G401 (cell line): ENCODE measurements at places on chromosomes 16 and 17.

GRCh38 chr17:55168958-55169687 lies 95.6 kb upstream of the HLF start:
- no peak for DNase-seq

- no peak for DNase-seq
Measured at GRCh38 chr16:67464565-67464964, 16.4 kb downstream of the ATP6V0D1 start.

GRCh38 chr17:14904386-14904785 lies 360.7 kb downstream of the PMP22 start:
- no peak for DNase-seq

- DNase-seq, result no peak
Measured at GRCh38 chr17:71084219-71084618, 914.9 kb downstream of the KCNJ2 start.

GRCh38 chr16:11379420-11379819 lies 34.2 kb downstream of the RMI2 start:
- no peak for DNase-seq

- DNase-seq, result no peak
Measured at GRCh38 chr17:77802333-77802615, 156.2 kb upstream of the TNRC6C start.

DNA sequence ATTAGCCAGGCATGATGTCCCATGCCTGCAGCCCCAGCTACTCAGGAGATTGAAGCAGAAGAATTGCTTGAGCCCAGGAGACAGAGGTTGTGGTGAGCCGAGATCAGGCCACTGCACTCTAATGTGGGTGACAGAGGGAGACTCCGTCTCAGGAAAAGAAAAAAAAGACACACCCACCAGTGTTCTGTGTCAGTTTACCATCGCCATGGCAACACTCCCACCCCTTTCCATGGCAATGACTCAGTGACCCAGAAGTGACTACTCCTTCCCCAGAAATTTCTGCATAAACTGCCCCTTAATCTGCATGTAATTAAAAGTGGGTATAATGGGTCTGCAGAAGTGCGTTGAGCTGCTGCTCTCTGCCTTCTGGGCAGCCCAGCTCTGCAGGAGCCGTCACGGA lies 4.0 kb upstream of the ZC3H18 start:
- DNase-seq, result no peak

DNA sequence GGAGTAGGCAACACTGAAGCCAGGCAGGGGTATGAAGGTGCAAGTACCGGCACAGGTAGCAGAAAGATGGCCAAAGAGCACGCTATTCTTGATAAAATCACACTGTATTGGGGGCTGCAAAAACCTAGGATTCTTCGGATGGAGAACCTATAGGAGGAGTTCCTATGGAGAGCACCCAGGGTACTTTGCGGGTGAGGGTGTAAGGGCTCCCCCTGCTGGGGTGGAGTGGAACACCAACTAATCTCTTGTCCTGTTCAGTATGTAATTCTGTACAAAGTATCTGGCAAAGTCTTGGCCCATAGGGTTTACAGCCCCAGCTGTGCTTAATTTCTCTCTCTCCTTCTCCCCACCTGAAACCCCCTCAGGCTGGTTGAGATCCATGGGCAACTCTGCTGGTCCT lies 393.1 kb upstream of the ASIC2 start:
- no peak for DNase-seq

GRCh38 chr16:8853150-8853549 lies 15.7 kb downstream of the CARHSP1 start:
- no peak for DNase-seq

DNA sequence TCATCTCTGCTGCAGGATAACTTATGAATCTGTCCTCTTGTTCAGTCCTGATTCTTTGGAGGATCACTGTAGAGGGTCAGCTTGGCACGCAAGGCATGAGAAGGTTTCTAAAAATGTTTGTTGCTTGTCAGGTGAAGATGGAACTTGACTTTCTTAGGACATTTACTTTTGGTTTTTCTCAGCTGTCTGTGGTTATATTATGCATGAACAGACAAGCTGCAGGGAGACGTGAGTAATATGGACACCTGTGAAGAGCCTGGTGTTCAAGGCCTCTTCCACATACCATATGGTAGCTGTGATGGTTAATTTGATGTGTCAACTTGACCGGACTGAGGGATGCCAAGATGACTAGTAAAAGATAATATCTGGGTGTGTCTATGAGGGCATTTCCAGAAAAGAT lies 270.2 kb upstream of the CPHXL start:
- DNase-seq, result peak; percentile 85

- DNase-seq, result peak; percentile 87
Measured at GRCh38 chr16:10964039-10964890, 19.9 kb downstream of the CLEC16A start.

DNA sequence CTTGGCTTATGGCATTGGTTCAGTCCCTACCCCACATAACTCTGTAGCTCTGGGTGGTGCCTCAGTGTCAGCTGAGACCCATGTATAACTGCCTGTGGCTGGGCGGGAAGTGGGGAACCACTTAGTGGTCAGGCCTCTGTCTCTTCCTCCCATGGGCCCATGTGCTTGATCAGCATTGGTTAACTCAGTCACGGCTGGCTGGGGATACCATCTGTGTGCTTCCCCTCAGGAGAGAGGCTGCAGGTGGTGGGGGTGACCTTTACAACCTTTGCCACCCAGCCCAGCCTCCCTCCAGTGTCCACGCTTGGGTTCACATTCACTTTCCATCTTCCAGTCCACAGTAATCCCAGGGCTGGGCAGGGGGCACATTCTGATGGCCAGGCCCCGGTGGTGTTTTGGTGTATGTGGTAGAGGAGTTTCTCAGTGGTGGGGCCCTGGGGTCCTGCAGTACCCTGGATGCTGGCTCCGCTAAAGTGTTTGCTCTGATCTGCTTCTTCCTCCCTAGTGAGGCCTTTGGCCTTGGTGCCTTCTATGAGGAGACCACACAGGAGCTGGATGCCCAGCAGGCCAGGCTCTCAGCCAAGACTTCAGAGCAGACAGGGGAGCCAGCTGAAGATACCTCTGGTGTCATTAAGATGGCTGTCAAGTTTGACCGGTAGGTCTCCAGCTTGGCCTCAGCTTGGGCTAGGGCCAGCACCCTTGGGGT lies 10.2 kb upstream of the NFATC3 start:
- DNase-seq, result no peak

DNA sequence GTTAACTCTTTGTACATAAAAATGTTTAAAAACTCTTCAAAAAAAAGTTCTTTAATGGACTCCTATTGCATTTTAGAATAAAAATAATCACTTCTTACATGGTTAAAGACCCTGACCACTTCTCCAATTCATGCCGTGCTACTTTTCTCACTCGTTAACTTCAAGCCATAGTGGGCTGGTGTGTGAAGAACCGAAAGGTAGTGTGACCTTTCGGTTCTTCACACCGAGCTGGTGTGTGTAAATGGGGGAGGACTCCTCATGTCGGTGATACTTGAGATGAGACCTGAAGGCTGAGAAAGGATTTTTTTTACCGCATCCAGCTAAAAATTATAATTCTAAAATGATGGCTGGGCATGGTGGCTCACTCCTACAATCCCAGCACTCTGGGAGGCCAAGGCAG lies 22.1 kb downstream of the RFFL start:
- no peak for DNase-seq

- no peak for DNase-seq
Measured at GRCh38 chr16:27273330-27273669, 4.7 kb upstream of the NSMCE1 start.

DNA sequence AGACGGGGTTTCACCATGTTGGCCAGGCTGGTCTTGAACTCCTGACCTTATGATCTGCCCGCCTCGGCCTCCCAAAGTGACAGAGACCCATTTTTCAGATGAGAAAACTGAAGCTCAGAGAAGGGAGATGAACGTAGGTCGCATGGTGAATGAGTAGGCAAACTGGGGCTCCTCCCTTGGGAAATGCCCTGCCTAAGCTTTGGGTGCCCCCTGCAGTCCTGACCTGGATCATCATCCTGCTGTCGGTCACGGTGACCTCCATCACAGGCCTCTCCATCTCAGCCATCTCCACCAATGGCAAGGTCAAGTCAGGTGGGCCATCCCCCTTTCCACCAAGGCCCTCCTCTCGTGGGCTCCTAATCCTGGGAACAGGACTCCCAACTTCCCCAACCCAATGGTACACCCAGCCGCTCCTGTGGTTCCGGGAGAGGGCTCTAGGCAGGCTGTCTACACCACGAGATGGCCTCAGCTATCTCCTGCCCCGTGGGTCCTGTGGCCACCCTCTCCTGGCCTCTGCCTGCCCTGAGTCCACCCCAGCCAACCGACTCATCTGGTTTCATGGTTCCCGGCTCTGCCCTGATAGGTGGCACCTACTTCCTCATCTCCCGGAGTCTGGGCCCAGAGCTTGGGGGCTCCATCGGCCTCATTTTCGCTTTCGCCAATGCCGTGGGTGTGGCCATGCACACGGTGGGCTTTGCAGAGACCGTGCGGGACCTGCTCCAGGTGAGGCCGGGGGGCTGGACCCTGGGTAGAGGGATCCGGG lies 4.7 kb downstream of the SLC12A3 start:
- DNase-seq, result no peak

DNA sequence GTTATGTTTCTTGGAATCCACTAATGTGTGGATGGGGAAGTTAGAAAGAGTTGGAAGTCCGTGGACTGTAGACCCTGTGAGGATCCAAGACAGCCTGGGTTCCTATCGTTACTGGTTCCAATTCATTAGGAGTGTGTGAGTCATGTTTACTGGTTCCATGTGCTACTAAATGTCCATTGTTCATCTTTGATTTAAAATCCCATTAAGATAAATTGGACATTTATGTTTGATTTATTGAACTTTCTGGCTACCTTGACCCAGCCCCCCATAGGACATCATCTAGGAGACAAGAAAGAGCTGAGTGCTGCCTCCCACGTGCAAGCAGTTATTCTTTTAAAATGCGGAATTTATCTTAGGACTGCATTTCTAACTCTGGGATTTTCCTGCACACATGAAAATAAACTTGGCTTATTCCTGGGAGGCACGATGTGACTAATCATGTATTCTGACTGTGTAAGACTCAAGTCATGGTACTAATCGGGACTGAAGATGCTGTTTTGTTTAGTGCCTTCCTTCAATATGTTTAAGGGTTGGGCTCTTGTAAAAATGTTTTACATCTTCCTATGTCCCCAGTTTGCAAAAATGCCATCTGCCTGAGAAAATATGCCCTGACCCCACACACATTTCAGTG lies 53.4 kb downstream of the RGS9 start:
- DNase-seq, result no peak

- no peak for DNase-seq
Measured at GRCh38 chr17:48547808-48548522, 3.1 kb upstream of the HOXB2 start.

- no peak for DNase-seq
Measured at GRCh38 chr17:28549236-28550132, 2.9 kb downstream of the UNC119 start.
